Hindlimb muscle (tissue), 1 donor: ENCODE measurements at places on chromosomes 16 and 17. TPM values are rescaled to one million over a fixed set of nuclear protein-coding genes. Genes with fewer than 3 reads are reported as not detected.

KRT31 gene
- 2.3 TPM for polyA plus RNA-seq

IL17C gene
- not detected for polyA plus RNA-seq

NEUROD2 gene
- 0.05 TPM for polyA plus RNA-seq

ST6GALNAC2 gene
- 2.3 TPM for polyA plus RNA-seq

NPIPA5 gene
- polyA plus RNA-seq = 14.3 TPM

TMEM100 gene
- polyA plus RNA-seq = 4.2 TPM

UTS2R gene
- polyA plus RNA-seq = 12.6 TPM

FAAP100 gene
- 22.3 TPM for polyA plus RNA-seq

TADA2A gene
- polyA plus RNA-seq = 22.7 TPM

SLC13A5 gene
- not detected for polyA plus RNA-seq

TMEM170A gene
- polyA plus RNA-seq = 18.1 TPM

ASPA gene
- polyA plus RNA-seq = 4.0 TPM

CCDC200 gene
- 11.2 TPM for polyA plus RNA-seq

MYH1 gene
- 38.7 TPM for polyA plus RNA-seq

TEDC2 gene
- 5.6 TPM for polyA plus RNA-seq

KRT23 gene
- 0.23 TPM for polyA plus RNA-seq

NTN1 gene
- 4.4 TPM for polyA plus RNA-seq

ZNF423 gene
- 34.5 TPM for polyA plus RNA-seq

BTBD17 gene
- 0.18 TPM for polyA plus RNA-seq

CD68 gene
- polyA plus RNA-seq = 55.2 TPM

ARMC7 gene
- polyA plus RNA-seq = 8.1 TPM

ADAP2 gene
- 10.1 TPM for polyA plus RNA-seq

KRT222 gene
- 0.08 TPM for polyA plus RNA-seq

C17orf107 gene
- 1.5 TPM for polyA plus RNA-seq

SYNGR3 gene
- 2.1 TPM for polyA plus RNA-seq

PPP1R27 gene
- 52.6 TPM for polyA plus RNA-seq

ZNF597 gene
- polyA plus RNA-seq = 1.8 TPM
